ENCODE measurements at places on chromosomes 3 and 15.

GRCh38 chr3:81666502-81667121 is 94.8 kb downstream of the GBE1 start:
- no peak overlapping the region for H3K4me3 ChIP-seq
- no peaks in the 10 kb centered on the region for H3K4me1 ChIP-seq
- DNase-seq: no peak
- H3K36me3 ChIP-seq: no peaks in the 10 kb centered on the region

- no peak overlapping the region for H3K4me3 ChIP-seq
- no peaks in the 10 kb centered on the region for H3K36me3 ChIP-seq
- H3K27ac ChIP-seq: no peak overlapping the region
- DNase-seq: no peak
Measured at GRCh38 chr3:107999215-107999775, 91.5 kb downstream of the CD47 start.

GRCh38 chr3:5258526-5258925 is 71.0 kb downstream of the EDEM1 start:
- no peaks in the 10 kb centered on the region for H3K36me3 ChIP-seq
- no peak for DNase-seq
- no peak overlapping the region for H3K4me3 ChIP-seq
- peaks cover 6% of the 10 kb centered on the region for H3K4me1 ChIP-seq

DNA sequence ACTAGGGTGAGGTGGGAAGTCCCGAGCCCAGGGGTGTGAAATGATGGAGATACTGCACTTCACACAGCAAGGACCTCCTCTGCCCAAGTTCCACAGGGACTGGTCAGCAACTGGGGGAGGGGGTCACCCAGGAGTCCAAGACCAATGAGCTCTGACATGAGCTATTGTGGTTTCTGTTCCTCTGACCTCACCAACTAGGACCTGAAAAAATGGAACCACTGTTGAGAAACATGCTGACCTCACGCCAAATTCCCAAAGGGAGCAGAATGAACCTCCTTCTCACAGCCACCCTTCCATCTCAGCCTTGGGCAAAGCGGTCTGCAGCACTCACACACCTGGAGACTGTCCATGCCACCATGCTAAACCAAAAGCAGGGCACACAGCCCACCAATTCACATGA is 69.3 kb downstream of the LRIG1 start:
- no peak for DNase-seq
- H3K4me1 ChIP-seq: peaks cover 14% of the 10 kb centered on the region
- H3K4me3 ChIP-seq: no peak overlapping the region
- no peaks in the 10 kb centered on the region for H3K27me3 ChIP-seq
- H3K27ac ChIP-seq: no peak overlapping the region
- peaks cover 13% of the 10 kb centered on the region for H3K36me3 ChIP-seq

DNA sequence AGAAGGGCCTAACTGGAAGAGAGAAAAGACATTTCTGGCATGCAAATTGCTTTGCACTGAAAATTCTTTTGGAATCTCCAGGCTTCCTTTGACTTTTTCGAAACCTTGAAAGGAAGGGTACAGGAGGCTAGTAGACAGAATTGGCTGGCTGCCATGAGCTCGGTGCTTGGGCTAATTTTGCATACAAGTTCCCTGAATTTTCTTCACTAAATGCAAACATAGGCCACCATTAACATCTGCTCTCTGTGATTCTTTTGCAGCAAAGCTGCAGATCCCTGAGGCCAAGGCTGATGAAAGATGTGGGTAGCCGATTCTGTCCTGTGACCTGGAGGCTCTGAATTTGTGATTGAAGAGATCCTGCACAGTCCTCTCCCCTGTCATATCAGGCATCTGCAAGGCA is 247.8 kb upstream of the MCTP2 start:
- H3K4me1 ChIP-seq: peaks cover 16% of the 10 kb centered on the region
- H3K27me3 ChIP-seq: peaks cover 2% of the 10 kb centered on the region
- DNase-seq: no peak
- no peak overlapping the region for H3K4me3 ChIP-seq
- no peaks in the 10 kb centered on the region for H3K36me3 ChIP-seq

- no peaks in the 10 kb centered on the region for H3K4me1 ChIP-seq
- no peak overlapping the region for H3K4me3 ChIP-seq
- no peak for DNase-seq
- no peaks in the 10 kb centered on the region for H3K27me3 ChIP-seq
- no peak overlapping the region for H3K27ac ChIP-seq
Measured at GRCh38 chr3:28476194-28476593, 127.6 kb upstream of the AZI2 start.

DNA sequence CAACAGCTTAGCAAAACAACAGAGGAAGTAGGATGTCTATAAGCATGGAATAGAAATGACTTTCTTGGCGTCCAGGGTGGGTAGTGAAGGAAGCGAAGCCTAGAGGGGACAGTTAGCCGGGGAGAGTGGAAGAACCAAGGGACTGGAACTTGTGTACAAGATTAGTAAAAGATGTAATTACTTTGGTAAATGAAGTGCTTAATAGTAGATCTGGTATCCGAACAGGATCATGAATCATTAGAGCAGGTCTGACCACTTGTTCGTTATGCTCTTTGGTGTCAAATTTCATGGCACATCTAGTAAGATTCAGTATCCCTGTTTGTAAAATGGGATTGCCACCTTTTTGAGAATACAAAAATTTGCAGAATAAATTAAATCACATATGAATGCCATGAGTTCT is 112.5 kb upstream of the MLF1 start:
- H3K4me3 ChIP-seq: no peak overlapping the region
- no peak for DNase-seq
- no peak overlapping the region for H3K27ac ChIP-seq
- H3K4me1 ChIP-seq: peaks cover 4% of the 10 kb centered on the region
- no peaks in the 10 kb centered on the region for H3K36me3 ChIP-seq
- no peaks in the 10 kb centered on the region for H3K27me3 ChIP-seq

- peaks cover 7% of the 10 kb centered on the region for H3K4me1 ChIP-seq
- no peaks in the 10 kb centered on the region for H3K27me3 ChIP-seq
- DNase-seq: no peak
- H3K27ac ChIP-seq: no peak overlapping the region
- H3K36me3 ChIP-seq: no peaks in the 10 kb centered on the region
Measured at GRCh38 chr3:58051196-58051595, 43.0 kb downstream of the FLNB start.

- H3K27ac ChIP-seq: no peak overlapping the region
- H3K27me3 ChIP-seq: peaks cover 32% of the 10 kb centered on the region
- no peak overlapping the region for H3K4me3 ChIP-seq
- H3K36me3 ChIP-seq: no peaks in the 10 kb centered on the region
- DNase-seq: peak; percentile 27
- H3K4me1 ChIP-seq: no peaks in the 10 kb centered on the region
Measured at GRCh38 chr3:156135921-156136638, 15.7 kb downstream of the KCNAB1 start.

DNA sequence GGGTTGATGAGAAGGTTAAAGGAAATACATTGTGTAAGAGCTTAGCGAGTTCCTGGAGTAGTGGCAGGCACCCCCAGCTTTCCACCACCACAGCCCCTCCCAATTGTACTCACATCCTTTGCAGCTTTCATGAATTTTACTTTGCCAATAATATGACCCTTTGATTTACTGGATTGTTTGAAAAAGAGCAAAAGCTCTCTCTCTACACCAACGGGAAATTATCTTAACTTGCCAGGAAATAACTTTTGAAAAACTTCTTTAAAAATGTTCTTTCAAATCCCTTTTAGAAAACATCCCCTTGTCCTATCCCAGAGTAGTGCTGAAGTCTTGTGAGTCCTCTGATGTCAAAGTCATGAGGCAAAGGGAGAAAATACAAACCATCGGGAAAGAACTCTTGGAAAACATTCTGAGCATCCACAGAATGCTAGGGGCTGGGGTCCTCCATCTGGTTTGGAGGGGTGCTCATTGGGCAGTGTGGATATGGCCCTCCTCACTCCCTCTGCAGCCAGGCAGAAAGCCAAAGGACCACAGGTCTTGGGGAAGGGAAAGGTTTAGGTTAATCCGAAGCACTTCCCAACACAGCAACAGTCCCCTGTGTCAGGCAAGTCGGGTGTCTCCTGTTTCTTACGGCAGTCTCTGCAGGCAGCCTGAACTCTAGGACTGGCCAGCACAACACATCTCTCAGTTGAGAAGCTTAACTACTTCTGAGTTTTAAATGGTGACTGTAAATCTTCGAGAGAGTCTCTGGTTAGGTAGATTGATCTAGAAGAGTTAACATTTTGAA is 36.5 kb downstream of the BOC start:
- DNase-seq: no peak
- H3K4me1 ChIP-seq: no peaks in the 10 kb centered on the region
- peaks cover 7% of the 10 kb centered on the region for H3K27me3 ChIP-seq
- H3K36me3 ChIP-seq: no peaks in the 10 kb centered on the region
- no peak overlapping the region for H3K4me3 ChIP-seq
- no peak overlapping the region for H3K27ac ChIP-seq

DNA sequence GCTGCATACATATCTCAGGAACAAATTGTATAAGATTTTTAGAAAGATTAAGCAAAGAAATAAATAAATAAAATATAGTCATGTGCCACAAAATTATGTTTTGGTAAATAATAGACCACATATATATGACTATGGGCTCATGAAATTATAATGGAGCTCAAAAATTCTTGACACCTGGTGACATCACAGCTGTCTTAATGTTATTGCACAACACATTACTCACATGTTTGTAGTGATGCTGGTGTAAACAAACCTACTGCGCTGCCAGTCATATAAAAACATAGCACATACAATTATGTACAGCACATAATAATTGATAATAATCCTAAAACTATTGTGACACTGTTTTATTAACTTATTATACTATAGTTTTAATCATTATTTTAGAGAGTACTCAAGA is 1159.1 kb downstream of the SI start:
- no peaks in the 10 kb centered on the region for H3K36me3 ChIP-seq
- H3K4me3 ChIP-seq: no peak overlapping the region
- no peaks in the 10 kb centered on the region for H3K27me3 ChIP-seq
- no peak overlapping the region for H3K27ac ChIP-seq

DNA sequence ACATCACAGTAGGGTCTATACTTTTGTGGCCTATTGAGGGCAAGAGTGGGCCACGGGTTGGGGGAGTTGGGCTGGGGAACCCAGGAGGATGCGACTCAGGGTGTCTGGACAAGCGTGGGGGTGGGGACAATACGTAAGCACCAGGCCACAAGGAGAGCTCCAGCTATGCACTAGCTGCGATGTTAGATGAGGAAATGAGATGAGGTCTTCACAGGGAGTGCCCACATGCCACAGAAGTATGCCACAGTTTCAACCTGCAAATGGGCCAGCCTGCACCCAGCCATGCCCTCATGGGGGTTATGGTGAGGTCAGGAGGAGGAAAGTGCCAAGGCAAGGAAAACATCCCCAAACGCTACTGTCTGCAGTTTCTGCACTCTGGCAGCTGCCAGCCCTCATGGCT is 30.5 kb downstream of the CACNA2D2 start:
- H3K36me3 ChIP-seq: no peaks in the 10 kb centered on the region
- H3K4me1 ChIP-seq: peaks cover 4% of the 10 kb centered on the region
- no peaks in the 10 kb centered on the region for H3K27me3 ChIP-seq
- no peak for DNase-seq
- no peak overlapping the region for H3K4me3 ChIP-seq

DNA sequence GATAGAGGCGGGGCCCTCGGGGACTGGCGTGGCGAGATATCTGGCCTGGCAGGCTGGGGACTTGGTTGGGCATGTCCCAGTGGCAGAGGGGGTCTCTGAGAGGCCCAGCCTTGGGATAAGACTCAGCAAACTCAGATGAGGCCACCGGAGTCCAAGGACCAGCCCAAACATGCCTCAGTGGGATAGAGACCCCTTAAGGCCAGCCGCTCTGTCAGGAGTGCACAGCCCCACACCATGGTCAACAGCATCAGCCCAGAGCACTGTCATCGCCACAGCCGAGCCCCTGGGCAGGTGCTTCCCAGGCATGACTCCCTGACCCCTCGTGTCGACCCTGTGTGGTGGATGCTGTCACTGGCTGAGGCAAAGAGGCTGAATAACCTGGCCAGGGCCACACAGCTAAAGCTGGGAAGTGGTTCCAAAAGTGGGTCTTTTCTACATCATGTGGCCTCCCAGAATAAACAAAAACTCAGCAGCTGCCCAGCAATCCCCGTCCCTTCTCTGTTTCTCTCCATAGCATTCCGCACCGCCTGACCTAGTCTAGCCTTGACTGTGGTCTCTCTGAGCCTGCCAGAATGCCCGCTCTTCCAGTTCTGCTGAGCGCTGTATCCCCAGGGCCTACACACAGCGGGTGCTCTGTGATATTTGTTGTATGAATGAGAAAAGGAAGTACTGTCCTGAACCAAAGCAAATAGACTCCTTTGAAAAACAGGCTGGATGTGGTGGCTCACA is 15.1 kb downstream of the CTSH start:
- peaks cover 3% of the 10 kb centered on the region for H3K36me3 ChIP-seq
- peaks cover 2% of the 10 kb centered on the region for H3K4me1 ChIP-seq
- no peak overlapping the region for H3K27ac ChIP-seq
- no peak overlapping the region for H3K4me3 ChIP-seq
- DNase-seq: no peak

GRCh38 chr3:128195802-128196201 is 42.5 kb downstream of the EEFSEC start:
- H3K36me3 ChIP-seq: peaks cover 4% of the 10 kb centered on the region
- H3K27ac ChIP-seq: no peak overlapping the region
- no peak for DNase-seq
- no peaks in the 10 kb centered on the region for H3K27me3 ChIP-seq
- no peak overlapping the region for H3K4me3 ChIP-seq

- H3K4me3 ChIP-seq: no peak overlapping the region
- no peak for DNase-seq
Measured at GRCh38 chr15:93656041-93656440, 567.0 kb upstream of the RGMA start.

- H3K27ac ChIP-seq: no peak overlapping the region
- H3K4me1 ChIP-seq: no peaks in the 10 kb centered on the region
- no peaks in the 10 kb centered on the region for H3K36me3 ChIP-seq
- H3K4me3 ChIP-seq: no peak overlapping the region
- H3K27me3 ChIP-seq: no peaks in the 10 kb centered on the region
Measured at GRCh38 chr3:81485444-81485865, 276.0 kb downstream of the GBE1 start.

GRCh38 chr3:52315977-52316764 is at the start of gene DNAH1:
DNAH1 (plus strand) TSS chr3:52316319; CDS start chr3:52322443, 6,124 bp downstream.
- no peak within 1 kb of the TSS for H3K27ac ChIP-seq
- no peak within 1 kb of the TSS for H3K4me3 ChIP-seq
- H3K27me3 ChIP-seq: no peaks in the 10 kb centered on the region
- no peaks in the 10 kb centered on the region for H3K36me3 ChIP-seq
- peaks cover 17% of the 10 kb centered on the region for H3K4me1 ChIP-seq

- H3K27ac ChIP-seq: no peak overlapping the region
- DNase-seq: no peak
- no peaks in the 10 kb centered on the region for H3K4me1 ChIP-seq
- no peaks in the 10 kb centered on the region for H3K36me3 ChIP-seq
Measured at GRCh38 chr3:3615533-3615932, 183.7 kb upstream of the LRRN1 start.

DNA sequence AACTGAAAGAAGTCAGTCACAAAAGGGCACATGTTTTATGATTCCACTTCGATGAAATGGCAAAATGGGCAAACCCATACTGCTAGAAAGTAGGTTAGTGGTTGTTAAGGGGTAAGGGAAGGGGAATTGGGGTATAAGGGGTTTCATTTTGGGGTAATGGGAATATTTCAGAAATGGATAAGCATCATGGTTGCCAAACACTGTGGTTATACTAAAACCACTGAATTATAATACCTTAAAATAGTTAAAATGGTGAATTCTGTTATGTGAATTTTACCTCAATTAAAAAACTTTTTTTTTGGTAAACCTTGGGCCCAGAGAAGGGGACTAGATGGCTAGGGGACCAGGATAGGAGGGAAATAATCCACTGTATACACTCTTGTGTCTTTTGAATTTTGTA is 52.3 kb upstream of the BHLHE40 start:
- peaks cover 27% of the 10 kb centered on the region for H3K4me1 ChIP-seq
- no peak overlapping the region for H3K27ac ChIP-seq
- H3K4me3 ChIP-seq: no peak overlapping the region
- H3K36me3 ChIP-seq: peaks cover 1% of the 10 kb centered on the region
- no peak for DNase-seq

Measured in activated CD4-positive, alpha-beta T cell treated with anti-CD3 and anti-CD28 coated beads, Interleukin-2, amount 10 ng/mL, durations not matched to agents 7 days and 5 days (primary cell).